Right lung (tissue), 10 donors: ENCODE measurements at places on chromosomes 7 and 10.
A peak's percentile ranks its signal among the peaks of the same experiment; 100 is the strongest.

DNA sequence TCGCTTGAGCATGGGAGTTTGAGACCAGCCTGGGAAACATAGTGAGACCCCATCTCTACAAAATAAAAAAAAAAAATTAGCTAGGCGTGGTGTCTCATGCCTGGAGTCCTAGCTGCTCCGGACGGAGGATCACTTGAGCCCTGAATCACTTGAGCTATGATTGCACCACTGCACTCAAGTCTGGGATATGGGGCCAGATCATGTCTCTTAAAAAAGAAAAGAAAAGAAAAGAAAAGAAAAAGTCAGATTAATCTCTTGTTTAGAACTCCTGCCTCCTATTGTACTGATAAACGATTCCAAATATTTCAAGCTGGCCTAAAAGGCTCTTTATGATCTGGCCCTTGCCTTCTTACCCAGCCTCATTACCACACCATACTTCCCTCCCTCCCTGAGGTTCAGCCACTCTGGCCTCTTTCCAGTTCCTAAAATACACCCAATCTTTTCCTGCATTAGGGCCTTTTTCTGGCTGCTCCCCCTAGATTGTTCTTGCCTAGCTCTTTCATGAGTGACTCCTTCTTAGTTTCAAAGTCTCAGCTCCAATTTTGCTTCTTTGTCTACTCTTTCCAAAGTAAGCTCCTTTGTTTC lies 41.7 kb downstream of the VCL start:
- DNase-seq: peak; percentile 51

DNA sequence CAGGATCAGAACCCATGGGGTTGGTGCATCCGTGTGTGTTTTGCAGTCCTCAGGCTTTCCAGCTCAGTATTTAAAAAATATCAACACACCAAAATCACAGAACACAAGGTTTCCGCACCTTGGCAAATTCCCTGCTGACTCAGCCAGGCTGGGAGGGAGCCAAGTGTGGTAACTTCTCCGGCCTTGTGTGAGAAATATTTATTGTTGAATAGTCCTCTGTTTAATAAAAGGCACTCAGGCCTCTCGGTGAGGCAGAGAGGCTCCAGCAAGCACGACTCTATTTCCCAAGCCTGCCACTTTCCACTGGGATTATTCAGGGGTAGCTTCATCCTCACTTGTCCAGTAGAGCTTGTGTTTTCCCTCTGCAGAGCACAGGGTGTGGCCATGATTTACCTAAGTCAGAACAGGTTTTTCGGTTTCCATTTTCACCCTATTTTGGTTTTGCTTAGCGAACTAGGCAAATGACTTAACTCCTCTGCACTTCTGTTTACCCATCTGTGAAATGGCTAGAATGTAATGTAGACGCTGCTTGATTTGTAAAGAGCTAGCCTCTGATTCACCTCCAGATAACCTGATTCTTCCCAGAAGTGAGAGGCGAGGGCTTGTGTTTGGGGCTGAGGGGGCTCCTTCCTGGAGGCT lies 13.0 kb upstream of the CHST15 start:
- no peak for DNase-seq

DNA sequence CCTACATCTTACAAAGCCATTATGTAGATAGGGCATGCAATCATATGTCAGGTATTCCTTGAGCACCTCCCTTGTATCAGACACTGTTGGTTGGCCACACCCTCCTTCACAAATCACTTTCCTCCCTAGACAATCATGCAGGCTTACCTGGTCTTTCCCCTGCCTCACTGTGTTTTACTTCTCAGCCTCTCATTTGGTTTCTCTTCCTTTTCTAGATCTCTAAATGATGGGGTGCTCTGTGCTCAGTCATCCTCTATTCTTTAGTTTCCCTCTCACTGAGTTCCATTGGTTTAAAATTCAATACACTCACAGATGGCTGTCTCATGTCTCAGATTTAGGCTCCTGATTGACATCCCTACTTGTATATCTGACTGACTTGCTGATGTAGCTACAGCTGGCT lies 31.4 kb downstream of the ANK3 start:
- DNase-seq: no peak

GRCh38 chr10:86688398-86688921 lies 20.1 kb downstream of the LDB3 start:
- DNase-seq: no peak

DNA sequence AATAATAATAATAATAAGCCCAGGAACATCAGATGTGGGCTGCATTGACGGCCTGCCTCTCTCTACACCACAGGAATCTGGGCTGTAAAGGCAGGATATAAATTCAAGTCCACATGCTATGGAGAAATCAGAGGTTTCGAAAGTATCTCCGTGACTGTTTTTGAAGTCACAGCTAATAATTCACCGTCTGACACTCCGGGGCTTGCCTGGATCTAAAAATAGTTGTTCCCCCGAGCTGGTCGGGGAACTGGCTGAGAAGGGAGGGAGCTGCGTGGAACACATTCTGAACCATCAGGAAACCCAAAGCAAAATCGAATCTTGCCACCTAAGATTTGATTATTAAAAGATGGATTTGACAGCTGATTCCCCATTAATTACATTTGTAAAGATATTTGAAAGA lies 35.4 kb downstream of the KLF6 start:
- peak; percentile 70 for DNase-seq

DNA sequence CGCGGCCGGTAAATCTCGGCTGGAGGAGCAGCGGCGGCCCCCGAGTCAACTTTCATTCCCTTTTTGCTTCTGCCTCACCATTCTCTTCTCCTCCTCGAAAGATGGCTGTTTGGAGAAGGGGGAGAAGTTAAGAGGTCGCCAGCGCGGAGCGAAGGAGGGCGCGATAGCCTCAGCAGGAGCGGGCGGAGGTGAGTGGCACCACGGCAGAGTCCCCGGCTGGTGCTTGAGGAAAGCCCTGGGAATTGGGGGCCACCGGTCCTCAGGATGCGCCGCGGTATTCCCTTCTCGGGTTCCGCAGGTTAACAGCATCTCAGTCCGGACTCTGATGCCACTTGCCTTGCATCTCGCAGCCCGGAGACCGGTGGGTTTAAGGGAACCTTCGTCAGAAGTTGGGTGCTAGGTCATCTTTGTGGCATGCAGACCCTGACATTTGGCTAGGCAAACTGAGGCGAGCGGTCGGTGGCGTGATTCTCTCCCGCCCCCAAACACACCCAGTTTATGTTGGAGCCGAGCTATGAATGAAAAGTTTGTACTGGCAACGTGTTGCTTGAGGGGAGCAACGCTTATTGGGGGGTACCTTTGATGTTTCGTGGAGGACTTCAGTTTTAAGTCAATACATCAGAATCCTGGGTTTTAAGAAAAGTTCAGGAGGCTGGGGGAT lies 59.5 kb upstream of the PRPS1L1 start:
- DNase-seq: peak; percentile 12

- DNase-seq: peak; percentile 49
These were observed 78.6 kb upstream of the IFRD1 start for GRCh38 chr7:112371701-112372100.

GRCh38 chr10:94180576-94180975 lies 182.2 kb downstream of the NOC3L start:
- no peak for DNase-seq

- peak; percentile 10 for DNase-seq
These were observed 22.6 kb upstream of the VDAC2 start for GRCh38 chr10:75187961-75188426.

DNA sequence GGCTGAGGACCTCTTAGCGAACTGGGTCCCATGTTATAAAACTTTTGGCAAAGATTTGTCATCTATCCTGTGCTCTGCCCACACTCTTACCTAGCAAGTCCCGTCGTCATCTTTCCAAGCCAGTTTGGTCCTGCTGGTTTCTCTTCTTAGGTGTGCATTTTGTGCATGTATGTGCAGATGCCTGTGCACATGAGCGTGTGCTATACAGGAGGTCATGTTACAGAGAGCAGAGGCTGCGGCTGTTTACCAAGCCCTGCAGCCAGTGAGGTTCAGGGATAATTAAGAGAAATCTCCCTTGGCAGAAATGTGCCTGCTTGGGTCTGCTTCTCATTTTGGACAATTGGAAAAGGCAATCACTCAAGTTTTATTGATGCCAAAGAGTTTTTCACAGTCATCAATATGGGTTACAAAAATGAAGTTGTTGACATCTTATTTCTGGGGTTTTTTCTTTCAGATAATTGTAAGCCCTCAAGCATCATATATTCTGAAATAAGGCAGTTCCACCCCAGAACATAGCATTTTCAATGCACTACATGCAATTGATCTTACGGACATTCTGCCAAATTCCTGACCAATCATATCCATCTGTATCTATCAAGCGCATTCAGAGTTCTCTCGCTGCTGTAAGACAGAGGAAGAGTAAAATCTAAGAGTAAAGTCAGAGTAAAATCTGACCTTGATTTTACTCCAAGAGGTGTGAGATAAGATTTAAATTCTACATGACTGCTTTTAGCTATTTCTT lies 361.4 kb upstream of the ZNF32 start:
- no peak for DNase-seq

- DNase-seq: no peak
These were observed 161.1 kb downstream of the RPS24 start for GRCh38 chr10:78194539-78195402.

DNA sequence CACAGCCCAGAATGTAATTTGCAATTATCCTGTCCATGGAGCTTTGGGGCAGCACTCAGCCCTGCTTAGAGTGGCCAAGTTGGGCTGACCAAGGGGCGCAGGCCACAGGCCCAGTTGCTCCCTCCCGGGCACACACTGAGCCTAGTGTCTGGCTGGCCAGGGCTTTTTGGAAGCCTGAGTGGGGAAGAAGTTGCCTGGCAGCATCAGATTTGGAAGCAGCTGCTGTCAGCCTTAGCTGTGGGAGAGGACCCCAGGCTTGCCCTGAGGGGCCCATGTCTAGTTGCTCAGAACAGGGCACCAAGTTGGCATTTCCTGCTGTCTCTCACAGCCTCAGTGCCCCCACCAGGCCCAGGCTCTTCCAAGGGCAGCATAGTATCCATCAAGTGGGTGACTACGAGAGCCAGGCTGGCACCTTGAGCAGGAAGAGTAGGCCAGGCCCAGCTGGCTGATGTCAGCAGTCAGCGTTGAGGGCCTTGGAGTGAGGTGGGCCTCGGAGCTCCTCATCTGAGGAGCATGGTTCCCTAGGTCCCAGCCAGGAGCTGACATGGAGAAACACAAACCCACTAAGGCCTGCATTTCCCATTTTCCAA lies 14.4 kb downstream of the ANTXRL start:
- no peak for DNase-seq

GRCh38 chr7:139339698-139340036 lies 1.5 kb upstream of the FMC1 start:
- no peak for DNase-seq

DNA sequence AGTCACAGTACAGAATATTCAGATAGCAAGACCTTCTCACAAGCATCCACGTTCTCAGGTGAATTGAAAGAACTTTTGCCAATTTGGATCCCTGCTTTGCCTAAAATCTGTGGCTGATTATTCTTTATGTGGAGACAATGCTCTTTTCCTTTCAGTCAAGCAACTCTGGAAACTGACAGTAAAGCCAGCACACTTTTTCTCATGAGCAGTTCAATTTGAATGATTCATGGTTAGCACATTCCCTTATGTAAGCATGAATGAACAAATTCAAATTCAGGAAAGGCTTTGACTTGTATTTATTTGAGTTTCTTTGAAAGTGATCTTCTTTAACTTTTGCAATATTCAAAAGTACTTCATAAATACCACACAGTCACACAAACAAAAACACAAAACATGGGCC lies 57.6 kb downstream of the MEOX2 start:
- DNase-seq: no peak

- DNase-seq: no peak
These were observed 227.9 kb upstream of the PRSS58 start for GRCh38 chr7:142485617-142486226.

GRCh38 chr10:79045566-79046175 lies 23.1 kb upstream of the ZMIZ1 start:
- DNase-seq: no peak

DNA sequence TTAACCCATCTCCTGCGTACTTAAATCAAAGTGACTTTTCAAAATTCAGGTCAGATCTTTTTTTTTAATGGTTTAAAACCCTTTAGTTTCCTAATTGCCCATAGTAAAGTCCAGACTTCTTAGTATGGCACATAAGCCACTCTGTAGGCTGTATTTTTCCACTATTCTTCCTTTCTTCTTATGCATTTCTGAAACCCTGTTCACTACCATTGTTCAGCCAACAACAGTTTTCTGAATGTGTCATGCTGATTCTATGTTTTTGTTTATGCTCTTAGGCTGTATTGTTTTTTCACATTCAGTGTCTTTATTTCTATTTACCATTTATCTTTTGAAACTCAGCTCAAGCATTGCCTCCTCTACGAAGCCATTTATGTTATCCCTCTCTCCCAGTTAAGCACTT lies 26.7 kb downstream of the CCSER2 start:
- no peak for DNase-seq
